ENCODE measurements at places on chromosomes 1 and 21.

DNA sequence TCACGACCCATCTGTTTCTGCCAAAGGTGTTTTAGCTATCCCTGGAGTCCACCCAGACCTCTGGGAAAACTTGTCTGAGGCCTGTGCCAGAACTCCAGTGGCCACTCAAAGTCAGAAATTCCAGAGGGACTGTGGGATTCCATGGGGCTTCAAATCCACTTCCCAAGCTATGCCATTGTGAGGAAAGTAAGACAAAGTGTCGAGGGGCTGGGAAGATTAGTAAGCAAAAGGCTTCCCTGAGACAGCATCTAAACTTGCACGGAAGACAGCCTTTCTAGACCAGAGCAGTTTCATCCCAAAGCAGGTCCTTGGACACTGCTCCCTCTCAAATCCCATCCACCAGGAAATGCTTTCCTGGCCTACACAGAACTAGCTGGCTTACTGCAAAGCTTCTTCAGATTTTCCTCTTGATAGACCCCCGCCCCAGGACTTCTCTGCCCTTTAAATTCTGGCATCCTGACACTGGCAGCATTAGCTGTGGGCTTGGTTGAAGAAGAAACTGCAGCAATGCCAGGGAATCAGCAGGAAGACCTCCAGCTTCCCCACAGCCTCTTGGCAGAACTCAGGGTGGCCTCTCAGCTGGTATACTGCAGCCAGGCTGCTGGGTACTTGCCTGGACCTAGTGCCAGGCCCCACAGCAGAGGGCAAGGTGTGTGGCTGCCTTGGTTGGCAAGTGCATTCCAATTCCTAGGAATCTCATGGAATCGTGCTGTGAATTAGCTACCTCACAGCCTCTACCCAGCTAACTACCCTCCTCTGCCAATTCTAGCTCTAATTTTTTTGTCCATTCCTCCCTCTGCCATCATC lies 27.3 kb upstream of the LMX1A start:
- DNase-seq: no peak

GRCh38 chr21:32239551-32239950 lies 39.3 kb downstream of the MIS18A start:
- DNase-seq: no peak

GRCh38 chr1:8121261-8122159 lies 95.4 kb upstream of the ERRFI1 start:
- DNase-seq: peak; percentile 50

DNA sequence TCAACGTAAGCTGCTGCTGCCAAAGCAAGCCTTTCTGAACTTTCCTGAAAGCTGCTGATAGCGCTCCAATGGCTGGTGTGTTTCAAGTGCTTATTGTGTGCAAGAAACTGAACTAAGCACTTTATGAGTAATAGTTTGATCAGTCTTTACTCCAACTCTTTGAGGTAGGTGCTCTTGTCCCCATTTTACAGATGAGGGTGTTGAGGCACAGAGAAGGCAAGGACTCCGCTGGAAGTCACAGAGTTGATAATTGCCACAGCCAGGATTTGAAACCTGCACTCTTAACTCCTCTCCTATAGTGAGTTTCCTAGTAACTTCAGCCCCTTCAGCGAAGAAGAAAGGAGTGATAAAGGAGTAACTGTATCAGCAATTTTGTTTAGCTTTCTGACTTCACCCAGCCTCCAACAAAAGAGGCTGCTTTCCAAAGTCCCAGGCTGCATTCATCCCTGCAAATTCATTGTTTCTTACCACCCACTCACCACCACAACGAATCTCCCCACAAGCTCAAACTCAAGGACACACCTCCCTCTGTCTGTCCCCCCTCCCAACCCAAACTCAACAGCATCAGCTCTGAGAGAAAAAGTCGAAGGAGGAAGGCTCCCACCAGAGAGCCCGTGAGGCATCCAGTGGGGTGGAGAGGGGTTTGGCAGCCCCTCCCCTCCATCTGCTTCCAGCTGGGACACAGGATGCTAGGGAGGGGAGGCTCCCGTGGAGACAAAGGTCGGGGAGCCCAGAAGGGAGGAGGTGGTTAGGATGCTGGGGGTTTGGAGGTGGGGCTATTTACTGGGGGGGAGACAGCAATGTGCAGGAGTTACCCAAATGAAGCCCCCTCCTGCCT lies 139.6 kb downstream of the NAV1 start:
- DNase-seq: no peak

DNA sequence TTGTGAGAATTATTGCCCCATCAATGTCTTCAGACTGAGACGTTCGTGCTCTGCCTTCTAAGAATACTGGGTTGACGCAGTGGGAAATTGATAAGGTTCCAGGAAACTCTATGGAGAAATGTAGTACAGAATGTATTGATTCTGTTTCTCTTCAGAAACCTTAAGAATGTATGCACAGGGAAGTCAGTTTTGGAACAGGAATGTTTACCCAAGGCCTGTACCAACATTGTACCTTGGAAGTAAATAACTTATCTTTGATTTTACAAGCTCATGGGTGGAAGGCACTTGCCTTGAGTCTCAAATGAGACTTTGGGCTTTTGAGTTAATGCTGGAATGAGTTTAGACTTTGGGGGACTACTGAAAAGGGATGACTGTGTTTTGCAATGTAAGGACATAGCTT lies 59.5 kb upstream of the PCP4 start:
- DNase-seq: peak; percentile 25

DNA sequence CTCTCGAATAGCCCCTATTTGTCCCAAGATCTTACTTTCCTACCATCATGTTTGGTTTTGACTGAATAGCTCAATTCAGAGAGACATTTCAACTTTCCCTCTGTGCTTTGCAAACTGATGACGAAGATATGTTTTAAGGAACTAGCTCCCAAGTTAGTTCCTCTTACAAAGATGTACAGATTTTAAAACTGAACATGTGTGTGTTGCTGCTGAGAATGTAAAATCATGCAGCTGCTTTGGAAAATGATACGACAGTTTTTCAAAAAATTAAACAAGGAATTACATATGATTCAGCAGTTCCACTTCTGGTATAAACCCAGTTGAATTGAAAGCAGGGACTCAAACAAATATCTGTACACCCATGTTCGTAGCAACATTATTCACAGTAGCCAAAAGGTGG lies 33.6 kb downstream of the KIF26B start:
- no peak for DNase-seq

- DNase-seq: no peak
These were observed 8.0 kb upstream of the TAGLN2 start for GRCh38 chr1:159933347-159933746.

DNA sequence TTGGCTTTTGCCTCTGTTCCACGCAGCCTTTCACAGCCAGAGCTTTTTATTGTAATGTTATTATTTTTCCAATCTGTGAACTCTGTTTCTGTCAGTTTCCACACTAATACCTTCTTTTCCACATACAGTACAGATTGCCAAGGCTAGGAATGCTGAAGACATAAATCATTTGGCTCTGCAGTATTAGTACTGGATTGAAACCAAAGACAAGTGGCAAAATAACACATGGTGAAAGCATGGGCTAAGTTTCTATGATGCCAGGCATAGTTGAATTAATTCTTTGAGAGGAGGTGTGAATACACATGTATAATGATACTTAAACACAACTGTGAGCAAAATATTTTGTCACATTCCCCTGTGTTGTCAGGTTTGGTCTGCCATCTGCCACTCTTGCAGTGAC lies 73.5 kb downstream of the TMEM200B start:
- DNase-seq: no peak

DNA sequence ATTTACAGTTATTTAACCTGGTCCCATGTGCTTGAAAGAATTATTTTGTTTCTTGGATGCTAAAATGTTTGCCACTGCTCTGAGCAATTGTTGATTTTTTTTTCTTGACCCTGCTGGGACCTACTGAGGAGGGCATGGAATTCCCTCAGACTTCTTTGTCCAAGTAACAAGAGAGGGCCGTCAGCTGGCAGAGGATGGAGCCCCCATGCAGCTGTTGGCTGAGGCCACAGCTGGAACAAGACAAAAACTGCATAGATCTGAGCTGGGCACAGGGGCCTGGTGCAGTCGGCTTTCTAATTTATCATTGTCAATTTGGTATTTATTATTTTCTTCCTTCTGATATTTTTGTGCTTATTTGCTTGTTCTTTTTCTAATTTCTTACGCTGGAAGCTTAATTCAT lies 39.6 kb upstream of the ABCG1 start:
- DNase-seq: no peak

DNA sequence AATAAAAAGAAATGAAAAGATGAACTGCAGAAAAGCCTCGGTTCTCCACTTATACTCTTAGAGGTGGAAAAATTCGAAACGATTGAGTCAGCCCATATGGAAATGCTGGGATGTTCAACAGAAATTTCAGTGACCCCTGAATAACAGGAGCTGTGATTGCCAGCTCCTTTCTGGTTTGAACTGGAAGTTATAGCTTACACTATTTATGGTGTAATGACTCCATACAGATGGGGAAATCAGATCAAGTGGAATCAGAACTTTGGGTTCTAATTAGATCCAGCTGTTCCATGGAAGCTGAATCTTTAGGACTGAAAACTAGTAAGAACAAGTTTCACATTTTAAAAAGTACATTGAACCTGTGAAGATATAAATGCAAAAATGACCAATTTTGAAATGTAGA lies 569.3 kb upstream of the ZRANB2 start:
- DNase-seq: no peak

DNA sequence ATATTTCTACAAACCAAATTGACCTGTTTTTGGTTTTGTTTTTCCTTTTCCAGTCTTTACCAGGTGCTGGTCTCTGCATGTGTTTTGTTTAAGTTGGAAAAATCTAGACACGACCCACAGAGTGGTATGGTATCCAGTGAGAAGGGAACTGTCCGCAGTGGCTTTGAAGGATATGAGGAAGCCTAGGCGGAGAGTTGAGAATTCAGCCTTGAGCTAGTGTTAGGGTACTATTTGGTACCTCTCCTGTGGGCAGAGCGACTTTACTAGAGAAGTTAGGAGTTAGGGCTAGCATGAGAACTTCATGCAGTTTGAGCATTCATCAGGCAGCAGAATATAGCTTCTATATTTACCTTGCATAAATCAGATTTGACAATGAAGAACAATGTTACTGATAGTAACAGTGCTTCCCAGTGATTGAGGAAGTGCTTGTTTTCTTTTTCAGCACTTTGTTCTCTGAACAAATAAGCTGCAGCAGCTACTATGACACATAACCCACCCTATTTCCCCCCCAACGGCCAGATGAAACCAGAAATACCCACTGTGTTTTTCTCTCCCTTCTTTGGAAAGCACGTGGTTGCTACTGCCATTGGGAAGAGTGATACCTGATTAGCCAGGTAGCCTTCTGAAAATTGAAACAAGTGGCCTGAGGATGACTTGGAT lies 19.0 kb downstream of the MRPS6 start:
- DNase-seq: no peak

- no peak for DNase-seq
These were observed 239.6 kb upstream of the BEND5 start for GRCh38 chr1:49016030-49016977.

DNA sequence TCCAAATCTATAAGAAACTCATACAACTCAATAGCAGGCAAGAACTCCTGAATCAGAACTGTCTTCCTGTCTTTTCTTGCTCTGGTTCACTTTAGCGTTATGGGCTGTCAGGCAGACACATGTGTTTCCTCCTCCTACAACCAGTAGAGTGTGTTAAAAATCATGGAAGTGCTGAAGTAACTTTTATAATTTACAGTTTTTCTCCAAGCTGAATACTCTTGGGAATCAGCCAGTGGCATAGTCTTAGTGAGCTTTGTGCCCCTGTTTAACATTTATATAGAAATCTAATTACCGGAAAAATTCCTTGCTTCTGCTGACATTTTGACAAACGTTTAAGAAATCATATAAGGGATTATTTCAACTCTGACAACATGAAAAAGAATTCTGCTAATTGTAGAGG lies 113.1 kb upstream of the RGS18 start:
- DNase-seq: no peak

GRCh38 chr1:164561472-164561871 lies 2.5 kb downstream of the PBX1 start:
- no peak for DNase-seq

DNA sequence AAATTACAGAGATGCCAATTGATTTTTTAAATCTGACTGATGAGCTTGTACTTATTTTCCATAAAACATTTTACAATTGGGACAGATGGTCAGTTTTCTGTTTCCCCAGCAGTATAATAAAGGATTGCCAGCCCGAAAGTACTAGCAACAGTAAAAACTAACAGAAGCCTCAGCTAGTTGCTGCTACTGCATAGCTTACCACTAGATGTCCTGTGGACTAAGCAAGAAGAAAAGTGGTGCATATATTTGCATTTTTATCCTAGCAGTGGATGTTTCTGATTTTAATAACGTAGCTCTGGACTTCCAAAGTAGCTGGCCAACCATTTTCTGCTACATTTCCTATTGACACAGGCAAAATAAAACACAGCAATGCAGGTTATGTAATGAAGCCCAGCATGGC lies 241.5 kb downstream of the BARHL2 start:
- DNase-seq: peak; percentile 2

DNA sequence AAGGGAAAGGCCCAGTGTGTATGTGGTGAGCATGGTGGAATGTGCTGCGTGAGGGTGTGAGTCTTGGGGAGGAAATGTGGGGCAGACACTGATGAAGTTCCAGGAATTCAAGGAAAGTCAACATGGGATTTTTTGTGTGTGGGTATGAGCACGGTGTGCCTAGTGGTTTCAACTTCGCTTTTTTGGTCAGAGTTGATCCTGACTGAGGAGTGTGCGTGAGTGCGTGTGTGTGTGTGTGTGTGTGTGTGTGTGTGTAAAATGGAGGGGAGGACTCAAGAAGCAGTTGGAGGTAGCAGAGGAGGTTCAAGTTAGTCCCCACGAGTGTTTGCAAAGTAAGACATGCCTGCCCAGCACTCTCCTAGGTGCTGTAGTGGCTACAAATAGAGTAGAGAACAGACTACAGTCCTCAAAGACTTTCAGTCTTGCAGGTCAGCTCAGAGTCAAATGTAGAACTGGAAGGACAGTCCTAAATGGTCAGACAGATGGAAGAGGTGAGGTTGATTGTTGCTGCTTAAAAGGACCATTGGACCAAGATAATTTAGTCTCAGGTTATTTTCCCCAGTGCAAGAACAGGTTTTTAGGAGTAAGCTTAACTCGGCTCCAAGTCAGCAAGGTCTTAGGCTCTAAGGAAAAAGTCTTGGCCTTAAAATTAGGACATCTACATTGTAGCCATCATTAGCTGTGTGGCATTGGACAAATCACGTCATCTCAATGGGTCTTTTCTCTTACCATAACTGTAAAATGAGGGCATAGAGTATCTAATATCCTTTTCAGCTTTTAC lies 25.0 kb downstream of the SLAMF1 start:
- DNase-seq: no peak

- DNase-seq: no peak
These were observed 50.5 kb downstream of the HSPG2 start for GRCh38 chr1:21886486-21887215.

GRCh38 chr1:85465786-85466134 lies 801 bp upstream of the DDAH1 start:
- DNase-seq: no peak

GRCh38 chr1:88088481-88088880 lies 595.6 kb upstream of the PKN2 start:
- no peak for DNase-seq

GRCh38 chr1:16189921-16190621 lies 22.4 kb downstream of the ARHGEF19 start:
- no peak for DNase-seq

DNA sequence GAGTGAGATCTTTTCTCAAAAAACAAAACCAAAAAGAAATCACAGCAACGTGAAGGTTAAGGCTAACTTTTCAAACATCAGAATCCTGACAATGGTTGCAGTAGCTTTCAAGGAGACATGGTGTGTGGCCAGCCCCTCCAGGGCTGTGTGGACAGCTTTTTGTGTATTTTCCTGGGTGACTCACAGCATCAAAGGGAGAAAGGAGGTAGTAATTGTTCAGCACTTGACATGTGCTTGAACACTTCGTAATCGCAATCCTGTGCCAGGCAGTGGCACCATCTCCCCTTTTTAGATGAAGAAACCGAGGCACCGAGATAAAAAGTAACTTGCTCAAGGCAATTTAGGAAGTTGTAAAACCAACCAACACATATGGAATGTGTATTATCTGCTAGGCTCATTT lies 10.3 kb downstream of the NBL1 start:
- DNase-seq: no peak

Measured in Caco-2 (cell line).